ENCODE measurements at places on chromosomes 2 and 18. TPM values are rescaled to one million over a fixed set of nuclear protein-coding genes. Genes with fewer than 3 reads are reported as not detected.

DNA sequence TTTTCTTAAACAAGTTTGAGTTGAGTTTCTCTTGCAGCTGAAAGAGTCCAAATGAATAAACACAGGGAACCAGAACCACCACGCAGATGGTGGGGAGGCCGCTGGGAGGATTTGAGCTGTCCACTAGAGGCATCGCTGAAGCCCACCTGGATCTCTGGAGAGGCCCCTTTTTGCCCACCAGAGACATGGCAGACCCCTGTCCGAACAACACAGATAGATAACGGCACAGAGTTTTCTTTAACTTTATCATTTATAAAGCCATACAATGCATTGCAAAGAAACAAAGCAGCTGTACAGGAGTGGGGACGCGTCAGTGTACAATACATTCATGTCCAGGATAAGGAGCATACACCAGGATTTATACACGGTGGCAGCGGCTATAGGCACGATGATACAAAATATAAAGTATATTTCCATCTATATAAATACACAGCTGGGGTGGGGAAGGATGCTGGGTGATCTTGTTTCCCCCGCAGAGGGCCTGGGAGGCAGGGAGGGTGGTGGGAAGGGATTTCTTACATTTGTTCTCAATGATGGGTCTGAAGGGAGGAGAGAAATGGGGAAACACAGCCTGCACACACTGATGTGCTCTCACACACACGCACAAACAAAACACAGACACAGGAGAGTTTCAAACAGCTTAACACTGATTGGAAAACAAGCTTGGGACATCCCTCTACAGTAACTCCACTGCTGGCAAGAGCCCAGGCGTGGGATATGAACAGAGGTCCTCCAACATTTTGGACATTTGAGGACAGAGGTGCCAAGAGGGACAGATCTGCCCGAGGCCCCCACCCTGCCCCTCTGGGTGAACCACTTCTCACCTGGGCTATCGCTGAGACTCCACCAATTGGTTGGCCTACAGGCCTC, 203.0 kb downstream of the TNS1 start:
- no peak for DNase-seq

DNA sequence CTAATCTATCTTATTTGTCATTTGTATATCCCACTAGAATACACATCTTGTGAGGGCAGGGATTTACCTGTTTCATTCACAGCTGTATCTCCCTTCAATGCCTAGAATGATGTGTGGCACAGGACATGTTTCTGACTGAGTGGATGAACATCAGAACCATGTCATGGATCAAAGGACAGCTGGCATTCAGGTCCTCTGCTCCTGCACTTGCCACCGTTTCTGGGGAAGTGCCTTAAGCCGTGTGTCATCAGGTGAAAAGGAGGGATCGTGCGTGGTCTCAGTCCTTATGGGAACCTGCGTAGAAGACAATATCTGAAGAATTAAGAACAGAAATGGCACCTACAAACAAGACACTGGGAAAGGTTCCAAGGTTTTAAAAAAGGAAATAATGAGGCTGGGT, 206.1 kb upstream of the GATA6 start:
- no peak for DNase-seq

- no peak for DNase-seq
Observed at GRCh38 chr2:177599139-177599688, 206.6 kb downstream of the AGPS start.

- DNase-seq: no peak
Observed at GRCh38 chr2:143422681-143423080, 293.5 kb downstream of the ARHGAP15 start.

GRCh38 chr2:105669384-105669891, 75.3 kb upstream of the NCK2 start:
- no peak for DNase-seq

GRCh38 chr2:176554101-176555048, 285.1 kb downstream of the MTX2 start:
- peak; percentile 9 for DNase-seq

Gene TRABD2A
- 20.9 TPM for total RNA-seq

Gene RNF25
- total RNA-seq: 29.2 TPM

Gene EFHD1
- total RNA-seq: not detected

Gene CHRNA1
- total RNA-seq: not detected

Gene C2orf78
- total RNA-seq: not detected
